RCC 7860 (cell line): ENCODE measurements at places on chromosomes 11 and 22.
A peak's percentile ranks its signal among the peaks of the same experiment; 100 is the strongest.

- DNase-seq, result no peak
Measured at GRCh38 chr11:60332846-60333245, 5.8 kb downstream of the MS4A6E start.

DNA sequence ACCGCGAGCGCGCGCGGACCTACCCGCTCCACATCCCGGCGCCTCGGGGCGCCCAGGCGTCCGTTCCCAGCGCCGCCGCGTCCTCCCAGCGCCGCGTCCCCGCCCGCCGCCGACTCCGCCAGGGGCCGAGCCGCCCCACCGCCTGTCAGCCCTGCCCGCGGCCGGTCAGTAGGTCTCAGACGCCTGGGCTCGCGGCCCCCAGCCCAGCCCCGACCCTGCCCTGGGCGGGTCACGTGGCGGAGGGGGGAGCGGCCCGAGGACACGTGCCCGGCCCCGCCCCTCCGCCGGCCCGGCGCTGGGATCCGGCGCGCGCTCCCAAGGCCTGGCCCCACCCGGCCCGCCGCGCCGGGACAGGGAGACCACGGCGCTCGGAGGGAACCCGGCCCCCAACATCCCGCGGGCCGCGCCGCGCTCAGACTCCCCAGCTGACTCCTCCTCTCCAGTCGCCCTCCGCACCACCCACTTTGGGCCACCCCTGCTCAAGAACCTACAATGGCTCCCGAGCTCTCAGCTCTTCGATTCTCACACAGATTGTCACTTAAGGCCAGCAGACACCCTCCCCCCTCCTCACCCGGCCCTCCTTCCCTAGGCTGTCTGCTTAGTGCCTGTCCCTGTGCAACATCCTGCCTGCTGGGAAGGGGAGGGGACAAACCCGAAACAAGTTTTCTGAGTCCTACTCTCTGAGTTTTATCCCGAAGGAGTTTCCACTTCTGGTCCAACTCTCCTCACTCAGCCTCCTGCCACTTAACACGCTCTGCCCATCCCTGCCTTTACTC is at the start of gene RAB3IL1:
RAB3IL1 (minus strand) TSS at position 233 of the 776 bp plus-strand sequence; CDS start at position 34, 199 bp downstream.
- DNase-seq, result no peak

GRCh38 chr22:36741204-36741793 is 34.6 kb downstream of the IFT27 start:
- DNase-seq, result peak; percentile 4

- DNase-seq, result peak; percentile 89
Measured at GRCh38 chr11:62542750-62543567, 3.6 kb downstream of the AHNAK start.

- DNase-seq, result no peak
Measured at GRCh38 chr22:39580006-39580441, 9.5 kb downstream of the CACNA1I start.

GRCh38 chr22:44049486-44050231 is 25.6 kb downstream of the PARVB start:
- no peak for DNase-seq

DNA sequence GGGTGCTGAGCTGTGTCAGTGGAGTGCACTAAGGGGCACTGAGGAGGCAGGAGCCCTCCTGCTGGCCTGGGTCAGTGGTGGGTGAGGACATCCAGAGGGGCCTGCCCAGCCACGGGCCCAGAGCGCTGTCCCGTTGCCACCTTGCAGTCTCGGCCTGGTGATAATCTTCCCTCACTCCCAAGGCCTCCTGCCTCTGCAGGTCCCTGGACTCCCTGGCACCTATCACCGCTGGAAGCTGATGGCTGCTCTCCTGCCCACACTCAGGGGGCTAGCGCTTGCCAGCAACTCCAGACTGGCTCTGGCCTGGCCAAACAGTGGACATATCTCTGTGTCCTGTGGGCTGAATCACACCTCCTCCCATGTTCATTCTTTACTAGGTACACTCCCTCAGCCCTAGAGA is 86.5 kb upstream of the PITPNB start:
- DNase-seq, result no peak

DNA sequence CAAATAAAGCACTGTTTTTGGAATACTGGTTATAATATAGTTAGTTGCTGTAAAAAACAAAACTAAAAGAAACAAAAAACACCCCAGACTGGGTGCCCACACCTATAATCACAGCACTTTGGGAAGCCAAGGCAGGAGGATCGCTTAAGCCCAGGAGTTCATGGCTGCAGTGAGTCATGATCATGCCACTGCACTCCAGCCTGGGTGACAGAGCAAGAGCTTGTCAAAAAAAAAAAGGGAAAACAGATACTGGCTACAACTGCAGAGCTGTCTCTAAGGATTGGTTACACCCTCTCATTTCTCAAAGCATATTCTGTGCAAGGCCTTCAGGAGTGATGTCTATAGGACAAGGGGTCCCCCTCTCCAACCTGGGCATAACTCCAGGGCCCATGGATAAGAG is 14.6 kb upstream of the STK33 start:
- no peak for DNase-seq

DNA sequence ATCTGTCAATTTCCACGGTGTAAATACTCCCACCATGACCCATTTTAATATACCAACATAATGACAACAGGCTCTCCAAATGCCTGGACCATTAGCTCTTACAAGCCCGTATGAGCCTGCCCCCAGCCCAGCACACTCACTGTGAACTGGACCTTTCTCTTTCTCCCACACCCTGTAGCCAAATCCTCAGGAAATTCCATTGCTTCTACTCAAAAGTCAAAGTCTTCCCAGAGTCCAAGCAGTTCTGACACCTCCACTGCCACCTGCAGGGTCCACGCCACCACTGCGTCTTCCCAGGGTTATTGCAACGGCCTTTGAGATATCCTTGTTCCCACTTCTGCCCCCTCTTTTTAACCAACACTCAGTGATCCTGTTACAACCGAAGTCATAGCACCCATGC is 110.1 kb upstream of the ASPHD2 start:
- DNase-seq, result no peak

- DNase-seq, result no peak
Measured at GRCh38 chr22:17675584-17675983, 37.0 kb downstream of the BCL2L13 start.

GRCh38 chr11:702462-703461 is 3.3 kb upstream of the EPS8L2 start:
- peak; percentile 46 for DNase-seq

DNA sequence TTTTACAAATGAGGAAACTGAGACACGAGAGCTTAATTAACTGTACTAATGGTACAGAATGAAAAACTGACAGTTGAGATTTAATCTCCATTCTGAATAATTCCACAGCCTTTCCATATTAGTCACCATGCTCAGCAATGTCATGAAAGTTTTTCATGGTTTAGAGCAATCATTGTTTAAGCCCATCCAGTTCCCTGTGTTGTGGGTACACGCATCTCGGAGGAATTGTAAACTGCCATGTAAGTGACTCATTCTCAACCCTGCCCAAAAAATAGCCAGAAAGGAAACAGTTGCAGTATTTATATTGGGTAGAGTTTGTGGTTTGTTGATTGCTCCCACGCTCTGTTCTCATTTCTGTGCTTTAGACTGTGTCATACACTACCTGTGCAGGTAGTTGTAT is 1790.8 kb downstream of the LRRC4C start:
- DNase-seq, result no peak

GRCh38 chr11:91742155-91742554 is 482.5 kb upstream of the FAT3 start:
- DNase-seq, result no peak

- DNase-seq, result no peak
Measured at GRCh38 chr11:68370211-68371111, 58.1 kb downstream of the LRP5 start.

- DNase-seq, result no peak
Measured at GRCh38 chr11:75938543-75938942, 123.5 kb downstream of the UVRAG start.

DNA sequence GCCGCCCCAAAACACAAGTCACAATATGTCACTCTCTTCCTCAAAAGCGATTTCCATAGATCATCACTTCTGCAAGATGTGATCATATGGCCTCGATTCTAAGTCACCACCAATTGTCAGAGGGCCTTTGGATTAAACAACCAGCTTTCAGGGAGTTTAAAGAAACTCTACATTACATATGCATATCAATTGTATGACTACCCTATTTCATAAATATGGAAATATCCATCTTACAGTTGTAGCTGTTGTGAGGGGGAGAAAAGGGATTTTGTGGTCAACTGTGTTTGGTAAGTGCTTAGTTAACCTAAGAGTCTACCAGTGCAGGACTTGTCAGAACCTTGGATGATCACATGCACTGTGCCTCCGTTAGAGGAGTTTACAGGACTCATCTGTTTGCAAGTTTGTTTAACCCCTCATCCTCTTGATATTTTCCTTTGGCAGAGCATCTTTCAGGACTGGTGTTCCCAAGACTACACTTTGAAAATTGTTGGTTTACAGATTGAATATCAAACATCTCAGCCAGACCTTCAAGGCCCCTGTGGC is 99.9 kb downstream of the CHST1 start:
- no peak for DNase-seq

DNA sequence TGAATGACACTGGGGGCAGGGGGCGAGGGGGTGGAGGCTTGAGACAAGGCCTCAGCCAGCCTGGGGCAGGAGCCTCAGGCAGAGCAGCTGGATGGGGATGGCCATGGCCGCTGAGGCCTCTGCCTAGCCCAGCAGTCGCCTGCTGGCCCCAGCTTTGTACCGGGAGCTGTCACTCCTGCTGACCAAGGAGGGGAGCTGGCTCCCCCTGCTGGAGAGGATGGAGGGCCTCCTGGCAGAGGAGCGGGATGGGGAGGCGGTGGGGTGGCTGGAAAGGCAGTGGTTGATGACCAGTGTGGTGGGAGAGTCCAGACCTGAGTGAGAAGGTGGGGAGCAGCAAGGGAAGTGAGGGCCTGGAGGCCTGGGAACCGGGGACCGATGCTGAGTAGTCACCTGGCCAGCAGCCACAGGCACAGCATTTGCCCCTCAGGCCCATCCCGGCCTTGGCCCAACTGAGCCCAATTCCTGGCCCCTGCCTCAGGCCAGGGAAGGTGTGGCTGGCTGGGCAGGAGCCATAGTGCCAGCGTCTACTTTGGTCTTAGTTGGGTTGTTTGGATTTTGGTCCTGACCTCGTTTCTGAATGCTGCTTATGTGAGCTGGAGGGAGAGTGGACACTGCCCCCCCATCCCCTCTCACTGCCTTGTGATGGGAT is 6.0 kb upstream of the SUSD2 start:
- peak; percentile 26 for DNase-seq

DNA sequence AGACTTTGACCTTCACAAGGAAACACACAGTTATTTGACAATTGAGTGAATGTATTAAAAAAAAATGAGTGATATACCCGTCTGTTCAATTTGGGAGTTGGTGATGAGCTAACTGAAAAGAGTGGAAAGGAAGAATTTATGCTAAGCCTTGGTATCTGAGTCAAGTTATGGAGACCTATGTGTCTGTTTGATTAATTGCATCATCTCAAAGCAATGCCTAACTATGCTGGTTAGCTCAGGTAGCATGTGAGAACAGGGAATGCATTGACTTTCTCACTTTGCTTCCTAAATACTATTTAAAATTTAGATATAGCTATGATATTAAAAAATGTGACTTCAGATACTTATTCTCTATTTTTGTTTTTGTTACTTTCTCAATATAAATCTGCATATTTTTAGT is 110.5 kb downstream of the DDX10 start:
- no peak for DNase-seq

- no peak for DNase-seq
Measured at GRCh38 chr22:21632237-21632895, at the start of gene CCDC116. CCDC116 (plus strand) TSS chr22:21632760; CDS start chr22:21633182, 422 bp downstream.

GRCh38 chr11:64007160-64007628 is 21.0 kb downstream of the OTUB1 start:
- no peak for DNase-seq

- DNase-seq, result no peak
Measured at GRCh38 chr22:39937906-39938305, 22.3 kb upstream of the TMA7B start.

GRCh38 chr22:19716829-19717105 is 2.5 kb downstream of the SEPTIN5 start:
- no peak for DNase-seq
